MCF 10A (cell line): ENCODE measurements at places on chromosomes 4 and X. TPM values are rescaled to one million over a fixed set of nuclear protein-coding genes. Genes with fewer than 3 reads are reported as not detected.

DNA sequence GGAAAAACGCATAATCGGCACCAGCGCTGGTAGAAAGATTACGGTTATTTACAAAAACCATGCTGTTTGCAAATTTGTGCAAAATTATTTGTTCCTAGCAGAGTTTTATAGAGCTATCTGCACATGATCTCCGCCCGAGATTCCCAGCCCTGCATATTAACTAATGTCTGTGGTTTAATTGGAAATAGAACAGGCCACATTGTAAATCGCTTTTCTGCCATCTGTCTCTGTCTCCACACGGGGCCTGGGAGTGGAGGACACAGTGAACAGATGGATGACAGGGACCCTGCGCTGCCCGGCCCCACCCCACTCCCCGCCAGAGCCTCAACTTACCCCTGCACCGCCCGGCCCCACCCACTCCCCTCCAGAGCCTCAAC is 126.9 kb downstream of the FAM53A start:
- no peak for DNase-seq

- no peak for DNase-seq
These were observed 39.1 kb upstream of the BMP2K start for GRCh38 chr4:78737035-78737434.

CYLC1 gene
- total RNA-seq = not detected in 2 replicates

- no peak for DNase-seq
These were observed 15.4 kb upstream of the MMRN1 start for GRCh38 chr4:89879215-89879614.

CCDC110 gene
- 0.47 TPM in 1 of 2 replicates, not detected in the other for total RNA-seq

DNA sequence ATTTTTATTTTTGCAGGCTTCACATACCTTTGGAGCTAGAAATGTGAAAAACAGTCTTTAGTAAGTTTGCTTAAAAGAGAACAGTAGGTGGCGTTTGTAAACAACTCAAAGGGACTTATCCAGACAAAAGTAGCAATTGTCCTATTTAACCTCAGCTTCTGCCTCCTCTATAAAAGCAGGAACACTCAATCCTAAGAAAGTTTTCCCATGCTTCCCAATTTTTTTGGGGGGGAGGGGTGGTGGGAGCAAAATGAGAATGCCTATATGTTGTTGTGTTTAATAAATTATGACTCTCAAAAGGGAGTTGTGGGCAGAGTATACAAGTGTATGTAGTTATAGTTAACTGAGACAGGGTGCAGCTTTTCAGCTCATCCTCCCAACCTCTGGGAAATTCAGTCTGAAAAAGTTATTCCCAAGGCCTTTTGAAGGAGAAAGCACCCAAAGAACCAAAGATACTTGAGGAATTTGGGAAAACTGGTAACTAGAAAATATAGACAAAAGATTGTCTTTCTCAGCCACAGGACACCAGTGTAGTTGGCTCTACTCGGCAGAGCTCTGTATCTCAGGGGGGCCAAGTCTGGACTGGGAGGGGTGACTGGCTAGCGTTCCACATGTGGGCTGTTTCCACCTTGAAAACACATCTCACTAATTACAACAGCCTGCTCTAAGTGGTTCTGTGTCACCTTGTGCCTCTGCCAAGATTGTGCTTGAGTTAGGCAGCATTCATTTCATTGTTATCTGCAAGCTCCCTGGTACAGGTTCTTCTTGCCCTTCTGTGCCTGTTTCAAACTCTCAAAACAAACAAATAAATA is 2.8 kb downstream of the SFRP2 start:
- peak; percentile 49 for DNase-seq
